ENCODE measurements at places on chromosomes 11 and 22. TPM values are rescaled to one million over a fixed set of nuclear protein-coding genes. Genes with fewer than 3 reads are reported as not detected.
A peak's percentile ranks its signal among the peaks of the same experiment; 100 is the strongest.

DNA sequence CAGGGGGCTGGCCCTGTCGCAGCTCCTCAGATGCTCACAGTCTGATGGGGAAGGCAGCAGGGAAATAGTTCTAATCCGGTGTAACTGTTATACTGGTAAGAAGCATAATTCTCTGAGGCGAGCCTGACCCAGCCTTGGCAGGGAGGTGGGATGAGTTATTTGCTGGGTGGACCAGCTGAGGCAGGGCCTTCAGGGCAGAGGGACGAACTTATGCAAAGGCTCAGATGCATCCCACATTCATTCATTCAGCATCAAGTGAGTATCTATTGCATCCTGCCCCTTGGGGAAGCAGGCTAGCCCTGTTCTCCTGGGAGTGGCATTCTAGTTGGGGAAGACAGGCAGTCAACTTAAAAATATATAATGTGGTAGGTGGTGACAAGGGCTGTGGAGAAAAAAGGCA is 13.6 kb upstream of the SREBF2 start:
- H3K36me3 ChIP-seq, result peaks cover 7% of the 10 kb centered on the region
- H3K4me3 ChIP-seq, result no peak overlapping the region
- peaks cover 16% of the 10 kb centered on the region for H3K4me1 ChIP-seq

- peak overlapping the region; percentile 89 for H3K4me3 ChIP-seq
- H3K4me1 ChIP-seq, result peaks cover 39% of the 10 kb centered on the region
- H3K27ac ChIP-seq, result peak overlapping the region; percentile 96
Measured at GRCh38 chr11:57566005-57566904, 1.2 kb downstream of the UBE2L6 start.

DNA sequence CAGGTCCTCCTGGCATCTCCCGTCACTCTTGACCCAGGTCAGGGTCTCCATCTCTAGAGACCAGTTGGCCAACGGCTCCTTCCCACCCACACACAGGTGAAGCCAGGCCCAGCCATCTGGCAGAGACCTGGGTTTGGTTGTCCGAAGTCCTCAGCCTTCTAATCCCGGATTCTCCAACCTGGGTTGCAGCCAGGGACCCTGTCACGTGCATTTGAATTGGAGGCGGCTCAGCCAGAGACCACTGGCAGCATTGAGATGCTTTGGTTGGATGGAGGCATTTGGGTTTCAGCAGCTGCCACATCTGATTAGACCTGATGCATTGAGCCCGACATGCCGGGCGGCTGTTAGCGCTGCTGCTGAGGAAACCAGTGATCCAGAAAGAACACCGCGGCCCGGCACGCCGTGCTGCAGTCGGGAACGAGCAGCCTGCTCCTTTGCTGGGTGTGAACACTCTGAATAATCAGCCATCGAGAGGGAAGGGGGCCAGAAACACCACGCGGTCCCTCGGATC is 163.2 kb downstream of the BRD1 start:
- H3K27ac ChIP-seq, result no peak overlapping the region
- H3K4me3 ChIP-seq, result no peak overlapping the region
- no peaks in the 10 kb centered on the region for H3K36me3 ChIP-seq
- DNase-seq, result peak; percentile 14
- H3K4me1 ChIP-seq, result peaks cover 12% of the 10 kb centered on the region

- peaks cover 3% of the 10 kb centered on the region for H3K27me3 ChIP-seq
- H3K4me3 ChIP-seq, result no peak overlapping the region
- no peak for DNase-seq
- H3K27ac ChIP-seq, result no peak overlapping the region
- H3K36me3 ChIP-seq, result no peaks in the 10 kb centered on the region
- no peaks in the 10 kb centered on the region for H3K4me1 ChIP-seq
Measured at GRCh38 chr11:71305451-71306125, 53.2 kb upstream of the SHANK2 start.

DNA sequence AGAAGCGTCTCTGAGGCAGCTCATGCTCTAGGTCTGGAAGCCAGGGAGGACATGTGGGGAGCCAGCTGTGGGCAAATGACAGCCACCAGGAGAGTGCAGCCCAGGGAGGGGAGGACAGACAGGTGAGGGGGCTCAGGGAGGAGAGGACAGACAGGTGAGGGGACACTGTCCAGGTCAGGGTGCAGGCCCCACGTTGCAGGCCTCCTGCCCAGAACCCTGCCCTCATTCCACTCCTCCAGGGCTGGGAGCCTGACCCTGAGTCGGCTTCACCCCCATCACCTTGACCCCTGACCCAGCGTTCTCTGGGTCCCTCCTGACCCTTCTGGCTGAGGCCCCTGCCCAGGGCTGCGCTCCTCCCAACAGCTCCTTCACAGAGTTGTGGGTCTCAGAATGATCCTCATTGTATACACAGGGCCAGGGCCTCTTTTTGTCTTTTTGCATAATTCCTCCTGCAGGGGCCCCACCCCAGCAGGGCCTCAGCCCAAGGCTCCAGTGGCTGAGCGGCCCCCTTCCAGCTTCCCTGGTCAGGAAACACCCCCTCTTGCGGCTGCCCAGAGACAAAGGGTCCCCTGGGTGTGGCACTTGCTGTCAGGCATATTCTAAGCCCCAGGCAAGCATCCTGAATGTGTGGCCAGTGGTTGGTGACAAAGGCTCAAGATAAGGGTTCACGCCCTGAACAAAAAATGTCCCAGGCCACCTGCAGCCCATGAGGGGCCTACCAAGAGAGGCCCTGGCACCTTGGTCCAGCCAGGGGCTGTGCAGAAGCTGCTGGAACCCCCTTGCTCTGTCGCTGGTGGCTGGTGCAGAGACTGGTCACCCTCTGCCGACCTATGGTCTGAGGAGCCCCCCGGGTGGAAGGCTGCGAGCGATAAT is 853.0 kb downstream of the BRD1 start:
- H3K4me1 ChIP-seq, result no peaks in the 10 kb centered on the region
- no peaks in the 10 kb centered on the region for H3K36me3 ChIP-seq
- H3K4me3 ChIP-seq, result no peak overlapping the region
- no peak for DNase-seq

- no peak overlapping the region for H3K27ac ChIP-seq
- H3K4me3 ChIP-seq, result no peak overlapping the region
- H3K4me1 ChIP-seq, result no peaks in the 10 kb centered on the region
- no peaks in the 10 kb centered on the region for H3K27me3 ChIP-seq
- H3K36me3 ChIP-seq, result no peaks in the 10 kb centered on the region
Measured at GRCh38 chr11:131510662-131511061, 140.2 kb downstream of the NTM start.

DNA sequence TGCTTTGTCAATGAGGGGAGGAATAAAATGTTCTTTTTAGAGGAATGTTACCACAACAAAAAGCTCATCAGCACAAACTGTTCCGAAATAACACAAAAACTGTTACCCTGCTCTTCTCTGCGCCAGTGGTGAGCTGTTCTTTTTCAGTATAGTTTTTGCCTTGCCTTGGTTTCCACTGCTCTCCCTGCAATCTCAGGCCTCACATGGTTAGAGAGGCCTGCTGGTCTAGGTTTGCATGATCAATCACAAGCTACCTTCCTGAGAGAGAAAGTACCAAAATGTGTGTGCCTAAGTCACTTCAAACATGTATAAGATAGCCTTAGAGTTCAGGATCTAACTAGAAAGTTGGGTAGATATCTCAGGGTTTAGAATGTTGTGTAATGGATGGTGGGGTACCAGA is 114.6 kb downstream of the STIM1 start:
- H3K36me3 ChIP-seq, result peaks cover 50% of the 10 kb centered on the region
- peaks cover 42% of the 10 kb centered on the region for H3K4me1 ChIP-seq
- no peak for DNase-seq
- no peaks in the 10 kb centered on the region for H3K27me3 ChIP-seq
- H3K27ac ChIP-seq, result peak overlapping the region; percentile 87

- DNase-seq, result no peak
- no peaks in the 10 kb centered on the region for H3K4me1 ChIP-seq
Measured at GRCh38 chr11:43197379-43197778, 114.4 kb upstream of the API5 start.

DNA sequence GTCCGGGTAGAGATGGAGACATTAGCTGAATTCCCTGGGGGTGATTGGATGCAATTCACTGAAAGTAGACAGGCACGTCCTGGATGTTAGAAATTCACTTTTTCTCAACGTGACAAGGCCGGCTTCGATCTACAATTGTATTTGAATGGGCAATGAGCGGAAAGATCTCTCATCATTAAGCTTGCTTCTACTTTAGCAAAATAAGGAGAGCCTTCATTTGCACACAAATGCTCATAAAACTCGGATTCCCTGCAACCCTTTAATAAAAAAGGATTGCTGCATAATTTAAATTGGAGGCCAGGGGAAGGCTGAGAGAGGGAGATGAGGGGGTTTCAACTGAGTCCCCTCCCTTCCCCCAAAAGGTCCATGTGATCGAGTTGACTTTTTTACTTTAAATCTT is 10.6 kb upstream of the PAX6 start:
- H3K27ac ChIP-seq, result no peak overlapping the region
- no peak for DNase-seq
- peaks cover 10% of the 10 kb centered on the region for H3K4me1 ChIP-seq
- peaks cover 90% of the 10 kb centered on the region for H3K27me3 ChIP-seq
- no peak overlapping the region for H3K4me3 ChIP-seq

- H3K36me3 ChIP-seq, result peaks cover 38% of the 10 kb centered on the region
- peaks cover 14% of the 10 kb centered on the region for H3K4me1 ChIP-seq
- no peaks in the 10 kb centered on the region for H3K27me3 ChIP-seq
- no peak overlapping the region for H3K4me3 ChIP-seq
- H3K27ac ChIP-seq, result peak overlapping the region; percentile 62
Measured at GRCh38 chr11:102367364-102367763, 20.4 kb downstream of the BIRC2 start.

- peaks cover 33% of the 10 kb centered on the region for H3K27me3 ChIP-seq
- peaks cover 15% of the 10 kb centered on the region for H3K4me1 ChIP-seq
- peak overlapping the region; percentile 14 for H3K4me3 ChIP-seq
- H3K36me3 ChIP-seq, result peaks cover 13% of the 10 kb centered on the region
Measured at GRCh38 chr11:9665749-9666148, 1.9 kb downstream of the SWAP70 start.

DNA sequence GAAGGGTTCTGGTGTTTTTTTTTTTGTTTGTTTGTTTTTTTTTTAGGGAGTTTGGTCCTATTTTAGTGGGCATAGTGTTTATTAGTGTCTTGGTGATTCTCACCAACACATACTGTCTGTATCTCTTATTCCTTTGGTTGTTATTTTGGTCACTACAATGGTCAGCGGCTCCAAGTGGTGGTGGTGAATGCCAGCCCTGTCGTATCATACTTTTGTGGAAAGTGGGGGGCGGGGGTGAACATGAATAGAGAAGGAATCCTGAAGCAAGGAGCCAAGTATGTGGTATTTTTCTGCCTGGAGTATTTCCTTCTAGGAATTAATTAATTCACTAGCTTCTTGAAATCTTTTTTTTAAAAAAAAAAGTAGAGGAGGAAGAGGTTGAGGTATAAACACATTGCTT is 79.6 kb downstream of the GRK3 start:
- no peak overlapping the region for H3K27ac ChIP-seq
- no peak for DNase-seq
- no peak overlapping the region for H3K4me3 ChIP-seq

DNA sequence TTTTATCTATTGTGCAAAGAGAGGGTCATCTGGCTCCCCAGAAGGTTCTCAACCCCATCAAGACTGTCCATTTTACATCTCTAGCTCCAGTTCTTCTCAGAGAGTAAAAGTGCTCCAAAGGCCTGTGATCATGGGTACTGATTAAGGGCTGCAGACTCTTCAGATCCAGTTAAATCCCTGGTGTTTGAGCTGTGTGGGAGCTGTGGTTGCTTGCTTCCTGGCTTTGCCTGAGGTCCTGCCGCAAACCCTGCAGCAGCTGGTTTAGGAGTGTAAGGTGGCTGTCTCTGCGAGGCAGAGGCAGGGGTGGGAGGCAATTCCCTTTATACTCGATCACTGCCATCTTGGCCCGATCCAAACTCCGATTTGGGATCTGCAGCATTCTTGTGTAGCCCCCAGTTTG is 1.2 kb downstream of the MRPL17 start:
- H3K4me3 ChIP-seq, result peak overlapping the region; percentile 92
- H3K36me3 ChIP-seq, result peaks cover 23% of the 10 kb centered on the region
- peak overlapping the region; percentile 97 for H3K27ac ChIP-seq
- H3K4me1 ChIP-seq, result peaks cover 15% of the 10 kb centered on the region
- no peaks in the 10 kb centered on the region for H3K27me3 ChIP-seq

DNA sequence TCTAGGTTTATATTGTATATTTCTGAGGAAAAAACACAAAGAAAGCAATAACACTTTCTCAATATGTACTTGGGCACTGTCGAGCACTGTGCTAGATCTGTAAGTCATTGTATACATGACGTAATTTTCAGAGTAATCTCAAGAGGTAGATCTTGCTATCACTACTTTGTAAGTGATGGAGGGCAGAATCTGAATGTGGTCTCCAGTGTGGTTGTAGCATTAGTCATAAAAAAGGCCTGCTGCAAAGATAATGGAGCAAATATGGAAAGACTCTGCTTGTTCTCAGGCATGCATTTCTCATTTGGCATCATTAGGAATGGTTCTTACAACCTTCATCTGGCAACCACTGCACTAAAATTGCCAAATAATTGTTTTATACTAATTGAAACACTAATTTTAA is 419.8 kb upstream of the CCDC179 start:
- H3K27ac ChIP-seq, result no peak overlapping the region
- H3K36me3 ChIP-seq, result no peaks in the 10 kb centered on the region
- no peak overlapping the region for H3K4me3 ChIP-seq
- no peaks in the 10 kb centered on the region for H3K27me3 ChIP-seq
- DNase-seq, result no peak
- no peaks in the 10 kb centered on the region for H3K4me1 ChIP-seq

DNA sequence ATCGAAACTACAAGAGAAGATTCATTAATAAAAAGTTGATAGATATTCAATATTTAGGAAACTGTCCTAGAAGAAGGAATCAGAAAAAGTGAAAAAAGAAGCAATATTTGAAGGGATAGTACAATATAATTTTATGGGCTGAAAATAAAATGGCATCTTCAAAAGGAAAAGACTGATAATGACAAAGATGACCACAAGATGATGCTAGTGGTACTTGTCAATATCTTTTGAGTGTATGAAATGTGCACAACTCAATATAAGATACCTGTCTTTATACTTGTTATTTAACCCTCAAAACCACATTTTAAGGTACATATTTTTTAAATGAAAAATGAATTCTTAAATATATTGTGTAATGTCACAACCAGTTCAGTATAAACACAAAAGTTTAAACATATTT is 1059.6 kb upstream of the RAG2 start:
- H3K4me3 ChIP-seq, result no peak overlapping the region
- no peaks in the 10 kb centered on the region for H3K4me1 ChIP-seq
- H3K27ac ChIP-seq, result no peak overlapping the region
- no peaks in the 10 kb centered on the region for H3K27me3 ChIP-seq
- no peak for DNase-seq

DNA sequence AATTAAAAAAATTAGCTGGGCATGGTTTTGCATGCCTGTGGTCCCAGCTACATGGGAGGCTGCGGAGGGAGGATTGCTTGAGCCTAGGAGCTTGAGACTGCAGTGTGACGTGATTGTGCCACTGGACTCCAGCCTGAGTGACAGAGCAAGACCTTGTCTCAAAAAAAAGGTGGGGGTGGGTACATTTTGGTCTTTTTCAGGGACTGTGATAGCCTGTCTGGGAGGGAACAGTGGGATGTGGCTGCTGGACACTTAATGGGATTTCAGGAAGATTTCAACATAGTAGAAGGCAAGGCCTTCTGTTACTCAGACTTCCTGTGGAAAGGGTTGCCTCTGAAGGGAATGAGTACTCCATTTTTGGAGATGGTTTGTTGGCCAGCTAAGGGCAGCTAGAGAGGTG is 40.6 kb downstream of the RELT start:
- H3K4me3 ChIP-seq, result no peak overlapping the region
- H3K36me3 ChIP-seq, result peaks cover 29% of the 10 kb centered on the region
- no peak overlapping the region for H3K27ac ChIP-seq
- peaks cover 11% of the 10 kb centered on the region for H3K4me1 ChIP-seq
- H3K27me3 ChIP-seq, result no peaks in the 10 kb centered on the region
- DNase-seq, result no peak

The POU2F3 gene
- not detected for total RNA-seq

The C1QTNF4 gene
- 0.43 TPM for total RNA-seq

The B4GALNT4 gene
- total RNA-seq, result 1.1 TPM

The LSP1 gene
- total RNA-seq, result 453 TPM

The P4HA3 gene
- total RNA-seq, result not detected

The DDI1 gene
- total RNA-seq, result not detected

The SCGB1A1 gene
- total RNA-seq, result not detected

The GSTT2B gene
- total RNA-seq, result not detected
